ENCODE measurements at places on chromosomes 4 and X.

- DNase-seq = no peak
Observed at GRCh38 chr4:87589531-87589930, 18.8 kb upstream of the DSPP start.

GRCh38 chrX:24619647-24620046 lies 27.5 kb downstream of the PCYT1B start:
- no peak for DNase-seq

- no peak for DNase-seq
Observed at GRCh38 chrX:154695911-154696675, 42.7 kb upstream of the CTAG2 start.

GRCh38 chr4:176334066-176334465 lies 14.3 kb downstream of the SPCS3 start:
- DNase-seq = no peak

DNA sequence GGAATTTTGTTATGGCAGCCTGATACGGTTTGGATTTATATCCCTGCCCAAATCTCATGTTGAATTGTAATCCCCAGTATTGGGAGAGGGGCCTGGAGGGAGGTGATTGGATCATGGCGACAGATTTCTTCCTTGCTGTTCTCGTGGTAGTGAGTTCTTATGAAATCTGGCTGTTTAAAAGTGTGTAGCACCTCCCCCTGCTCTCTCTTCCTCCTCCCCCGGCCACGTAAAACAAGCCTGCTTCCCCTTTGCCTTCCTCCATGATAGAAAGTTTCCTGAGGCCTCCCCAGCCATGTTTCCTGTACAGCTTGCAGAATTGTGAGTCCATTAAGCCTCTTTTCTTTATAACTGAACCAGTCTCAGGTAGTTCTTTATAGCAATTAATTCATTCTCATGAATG lies 37.9 kb downstream of the SUPT20HL2 start:
- DNase-seq = no peak

DNA sequence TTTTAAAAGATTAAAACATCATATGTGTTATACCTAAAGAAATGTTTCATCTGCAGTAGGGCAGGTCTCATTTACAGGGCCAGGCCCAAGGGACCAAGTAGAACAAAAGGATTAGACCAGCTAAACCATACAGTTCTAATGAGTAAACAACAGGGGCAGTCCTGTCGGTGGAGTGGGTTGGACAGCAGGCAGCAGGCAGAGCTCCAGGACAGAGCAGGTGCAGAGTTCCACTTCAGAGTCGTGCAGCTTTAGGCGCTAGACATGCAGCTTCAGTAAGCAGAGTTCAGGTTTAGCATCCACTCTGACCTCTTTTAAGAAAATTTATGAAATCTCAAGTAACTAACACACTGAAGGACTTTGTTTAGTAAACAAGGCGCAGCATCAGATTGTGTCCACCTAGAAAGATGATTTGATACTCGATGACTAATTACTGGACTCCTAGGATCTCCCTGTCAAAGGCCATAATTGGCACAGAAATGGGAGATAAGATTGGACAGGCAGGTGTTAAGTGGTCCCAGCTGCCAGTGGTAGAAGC lies 487.7 kb upstream of the INTU start:
- no peak for DNase-seq

- DNase-seq = no peak
Observed at GRCh38 chr4:60884587-60884986, 315.5 kb upstream of the ADGRL3 start.

GRCh38 chrX:39613482-39613995 lies 484.2 kb downstream of the BCOR start:
- DNase-seq = peak; percentile 32

- DNase-seq = peak; percentile 11
Observed at GRCh38 chrX:137313627-137314026, 252.3 kb upstream of the ZIC3 start.

DNA sequence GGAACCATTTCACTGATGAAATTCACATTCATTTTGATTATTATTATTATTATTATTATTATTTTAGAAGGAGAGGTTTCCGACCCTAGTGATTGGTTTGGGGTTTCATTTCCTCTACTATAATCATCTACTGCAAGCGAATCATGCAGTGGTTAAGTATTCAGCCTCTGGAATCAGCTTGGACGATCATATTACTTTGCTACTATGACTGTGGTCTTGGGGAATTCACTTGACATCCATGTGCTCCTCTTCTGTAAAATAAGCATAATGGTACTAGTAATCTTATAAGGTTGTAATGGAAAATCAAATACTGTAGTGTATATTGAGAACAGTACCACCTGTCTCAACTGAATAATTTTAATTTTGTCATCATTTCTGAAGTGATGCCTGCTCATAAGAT lies 132.1 kb upstream of the SLC4A4 start:
- no peak for DNase-seq

GRCh38 chr4:4677556-4678522 lies 136.0 kb upstream of the STX18 start:
- no peak for DNase-seq

GRCh38 chrX:20112022-20112774 lies 4.5 kb downstream of the MAP7D2 start:
- no peak for DNase-seq

DNA sequence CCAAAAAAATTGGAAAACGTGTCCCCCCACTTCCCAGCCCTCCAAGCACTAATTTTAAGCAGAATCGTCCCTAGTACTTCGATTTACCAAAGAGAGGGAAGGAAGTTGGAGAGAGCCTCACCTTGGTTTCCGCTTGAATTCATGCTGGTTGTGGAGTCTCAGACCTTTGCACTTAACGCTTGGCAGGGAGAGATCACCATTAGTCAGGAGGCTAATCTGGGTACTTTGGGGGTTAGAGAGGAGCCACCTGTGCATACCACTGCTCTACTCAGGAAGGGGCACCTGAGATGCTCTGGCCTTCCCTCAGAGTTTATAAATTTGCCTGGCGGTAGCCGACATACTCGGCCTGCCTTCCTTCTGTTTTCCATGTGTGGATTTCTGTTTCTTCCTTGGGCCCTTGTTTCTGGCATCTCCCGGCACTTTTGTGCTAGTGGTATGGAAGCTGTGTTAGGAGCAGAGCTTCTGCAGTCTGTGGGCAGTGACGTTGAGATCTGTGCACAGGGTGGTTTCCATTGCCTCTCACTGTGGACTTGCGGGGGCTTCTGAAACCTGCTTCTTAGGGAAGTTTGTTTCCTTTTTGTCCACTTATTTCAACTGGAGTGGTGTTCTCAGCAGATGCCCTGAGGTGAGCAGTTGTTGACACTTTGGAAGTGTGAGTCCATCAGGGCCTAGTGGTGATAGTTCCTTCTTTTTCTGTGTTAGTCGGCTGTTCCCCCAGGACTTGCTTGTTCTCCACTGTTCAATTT lies 104.2 kb downstream of the TMEM131L start:
- DNase-seq = peak; percentile 13

DNA sequence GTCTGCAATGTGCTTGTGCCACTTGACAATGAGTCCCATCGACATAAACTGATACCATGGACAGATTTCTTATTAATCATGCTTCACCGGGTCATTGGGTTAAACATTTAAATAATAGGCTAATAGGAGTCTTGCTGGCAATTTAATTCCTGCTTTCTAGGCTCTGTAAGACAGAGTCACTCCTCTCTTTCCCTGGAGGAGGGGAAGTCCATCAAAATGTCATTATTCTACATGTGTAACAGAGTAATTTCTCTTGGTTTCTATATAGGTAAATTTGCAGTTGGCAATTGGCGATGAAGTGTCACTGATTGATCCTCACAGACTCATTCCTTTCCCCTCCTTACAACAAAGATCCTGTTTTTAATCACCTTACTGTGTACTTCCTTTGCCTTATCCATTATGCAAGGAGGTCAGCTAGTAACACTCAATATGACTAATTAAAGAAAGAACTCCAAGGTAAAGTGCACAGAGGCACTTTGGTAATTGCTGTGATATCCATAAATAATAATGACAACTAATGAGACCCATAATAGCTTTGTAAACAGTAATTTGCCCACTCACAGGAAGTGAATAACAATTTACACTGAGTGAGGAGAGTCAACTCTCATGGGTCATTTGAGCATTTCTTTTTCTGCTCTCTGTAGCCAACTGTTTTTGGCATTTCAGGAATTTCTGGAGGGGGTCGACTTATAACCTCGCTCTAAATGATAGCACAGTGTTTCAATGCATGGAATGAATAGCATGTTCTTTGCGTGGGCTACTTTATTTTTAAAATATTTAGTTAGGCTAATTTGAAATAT lies 184.0 kb downstream of the UGT8 start:
- DNase-seq = no peak

DNA sequence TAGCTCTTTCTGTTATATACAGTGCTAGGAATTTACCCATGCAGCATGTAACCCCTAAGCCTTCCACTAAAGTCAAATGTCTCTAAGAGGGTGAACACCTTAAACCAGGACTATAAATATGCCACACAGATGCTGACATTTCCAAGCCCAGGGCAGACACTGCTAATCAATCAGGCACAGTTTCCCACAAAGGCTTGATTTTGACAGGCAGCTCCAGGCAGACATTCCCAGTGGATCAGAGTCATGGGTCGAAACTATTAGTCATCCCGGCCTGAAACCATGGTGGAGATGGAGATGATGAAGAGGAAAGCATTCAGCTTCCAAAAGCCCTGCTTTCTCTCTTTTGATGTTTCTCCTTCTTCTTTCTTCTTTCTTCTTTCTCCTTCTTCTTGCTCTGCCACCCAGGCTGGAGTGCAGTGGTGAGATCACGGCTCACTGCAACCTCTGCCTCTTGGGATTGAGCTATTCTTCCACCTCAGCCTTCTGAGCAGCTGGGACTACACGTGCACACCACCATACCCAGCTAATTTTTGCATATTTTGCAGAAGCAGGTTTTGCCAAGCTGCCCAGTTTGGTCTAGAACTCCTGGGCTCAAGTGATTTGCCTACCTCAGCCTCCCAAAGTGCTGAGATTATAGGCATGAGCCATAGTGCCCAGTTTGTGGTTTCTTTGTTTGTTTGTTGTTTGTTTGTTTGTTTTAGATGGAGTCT lies 21.0 kb upstream of the SORCS2 start:
- DNase-seq = no peak

- no peak for DNase-seq
Observed at GRCh38 chr4:20062054-20062453, 189.7 kb upstream of the SLIT2 start.

- no peak for DNase-seq
Observed at GRCh38 chrX:65745427-65745826, 78.0 kb downstream of the MSN start.

GRCh38 chrX:17154001-17154400 lies 207.5 kb downstream of the REPS2 start:
- DNase-seq = no peak

GRCh38 chrX:45128896-45129454 lies 71.7 kb downstream of the DIPK2B start:
- DNase-seq = no peak

DNA sequence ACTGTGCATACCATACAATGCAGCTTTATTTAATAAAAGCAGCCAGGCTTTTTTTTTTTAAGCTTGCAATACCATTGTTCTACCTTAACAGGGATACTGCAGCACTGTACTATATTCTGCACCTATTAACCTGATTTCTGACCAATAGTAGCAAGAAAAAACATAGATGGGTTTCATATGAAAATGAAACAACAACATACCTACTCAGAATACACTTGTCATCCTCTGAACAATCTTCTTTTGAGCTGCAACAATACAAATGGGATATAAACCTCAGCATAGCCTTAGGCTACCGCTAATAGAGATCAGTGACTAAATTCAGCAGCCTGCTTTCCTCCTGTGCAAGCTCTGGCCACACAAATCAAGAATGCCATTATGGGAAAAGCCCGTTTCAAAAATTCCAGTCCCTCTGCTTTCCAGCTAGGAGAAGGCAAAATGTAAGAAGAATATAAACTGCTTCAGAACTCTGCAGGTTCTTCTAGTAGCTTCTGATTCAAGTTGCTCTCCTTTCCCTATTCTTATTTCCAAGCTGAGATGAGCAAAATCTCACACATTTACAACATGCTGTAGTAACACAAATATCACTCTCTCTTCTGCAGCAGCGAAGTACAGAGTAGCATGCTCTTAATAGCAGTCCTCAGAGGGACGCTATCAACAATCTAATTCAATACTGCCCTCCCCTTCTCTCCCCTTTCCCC lies 143.4 kb downstream of the KLHL13 start:
- no peak for DNase-seq

DNA sequence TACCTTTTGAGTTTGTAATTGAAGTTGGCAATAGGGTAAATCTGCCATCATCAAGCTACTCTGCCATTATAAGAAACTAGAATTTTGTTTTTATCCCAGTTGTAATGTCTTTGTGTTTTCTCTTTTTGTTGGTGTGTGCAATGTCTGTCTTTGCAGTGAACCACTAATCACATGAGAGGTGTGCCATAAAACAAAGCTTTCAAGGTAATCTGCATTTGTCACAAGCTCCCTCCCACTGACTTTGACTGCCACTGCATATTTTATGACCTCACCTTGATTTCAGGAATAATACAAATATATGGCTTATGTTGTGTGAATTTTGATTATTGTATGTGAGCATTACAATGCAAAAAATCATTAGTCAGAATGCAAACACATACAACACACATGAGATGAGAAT lies 9.0 kb upstream of the GBA3 start:
- no peak for DNase-seq

GRCh38 chrX:113980953-113981352 lies 602.9 kb upstream of the HTR2C start:
- DNase-seq = no peak

DNA sequence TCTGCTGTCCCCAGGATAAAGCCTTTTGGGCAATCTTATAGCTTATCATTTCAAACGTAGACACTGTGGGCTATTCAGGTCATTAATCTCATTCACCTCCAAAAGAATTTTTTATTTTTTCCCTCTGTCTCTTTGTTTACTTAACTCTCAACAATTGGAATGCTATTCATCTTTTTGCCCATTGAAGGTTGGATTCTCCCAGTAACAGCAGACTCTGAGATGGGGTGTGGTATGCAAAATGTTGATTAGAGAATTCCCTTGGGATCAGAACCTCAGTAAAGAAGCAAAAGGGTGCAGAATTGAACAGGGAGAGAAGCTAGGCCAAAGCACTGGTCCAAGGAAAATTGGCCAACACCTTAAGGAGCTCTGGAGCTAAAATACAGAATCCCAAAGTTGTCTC lies 60.4 kb downstream of the CAMK2D start:
- DNase-seq = no peak

GRCh38 chrX:68503836-68504636 lies 5.2 kb downstream of the YIPF6 start:
- no peak for DNase-seq

- DNase-seq = no peak
Observed at GRCh38 chr4:149987330-149988086, 90.7 kb upstream of the DCLK2 start.

All from naive thymus-derived CD4-positive, alpha-beta T cell (primary cell).